Stimulated activated CD4-positive, alpha-beta T cell treated with anti-CD3 and anti-CD28 coated beads, TNF-alpha, amount 100 ng/mL, for 1 hour (primary cell): ENCODE measurements at places on chromosomes 11 and 22.

DNA sequence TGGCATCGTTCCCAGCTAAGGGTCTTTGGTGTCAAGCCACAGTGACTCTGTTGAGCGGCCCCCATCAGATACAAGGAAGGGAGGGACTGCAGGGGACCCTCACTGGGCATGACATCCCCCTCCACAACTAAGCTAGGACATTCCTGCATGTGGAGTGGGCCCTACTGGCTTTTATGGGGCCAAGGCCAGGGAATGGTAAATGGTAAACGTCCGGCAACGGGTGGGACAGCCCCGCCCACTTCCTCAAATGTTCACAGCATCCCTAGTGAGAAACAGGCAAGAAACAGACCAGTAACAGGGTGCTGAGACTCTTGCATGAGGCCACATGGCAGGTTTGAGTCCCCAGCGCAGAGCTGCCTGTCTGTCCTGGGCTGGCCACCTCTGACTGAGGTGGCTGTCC is 4.4 kb downstream of the TMPRSS6 start:
- DNase-seq, result no peak

GRCh38 chr11:88631497-88631896 is 294.0 kb upstream of the CTSC start:
- DNase-seq, result no peak

DNA sequence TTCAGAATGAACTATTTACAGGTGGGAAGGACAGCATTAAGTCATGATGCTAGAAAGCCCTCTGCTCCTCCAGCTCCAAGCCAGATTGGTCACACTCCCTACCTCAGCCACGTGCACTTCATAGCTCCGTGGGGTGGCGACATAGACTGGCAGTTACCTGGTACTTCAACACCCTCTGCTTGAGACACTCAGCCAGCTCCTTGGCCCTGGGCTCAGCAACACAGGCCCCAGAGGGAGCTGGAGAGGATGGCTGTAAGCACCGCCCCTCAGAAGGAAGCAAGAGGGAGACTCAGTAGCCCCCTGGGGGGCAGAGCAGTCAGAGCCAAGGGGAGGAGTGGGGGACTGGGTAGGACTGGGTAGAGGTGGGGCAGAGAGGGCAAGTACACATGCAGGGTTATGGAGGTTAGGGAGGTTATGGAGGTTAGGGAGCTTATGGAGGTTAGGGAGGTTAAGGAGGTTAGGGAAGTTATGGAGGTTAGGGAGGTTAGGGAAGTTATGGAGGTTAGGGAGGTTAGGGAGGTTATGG is 102.1 kb upstream of the BID start:
- DNase-seq, result no peak

GRCh38 chr11:64529559-64530520 is 61.2 kb upstream of the SLC22A12 start:
- no peak for DNase-seq

GRCh38 chr22:25546751-25547150 is 17.7 kb upstream of the GRK3 start:
- no peak for DNase-seq

- no peak for DNase-seq
Observed at GRCh38 chr11:68214173-68215086, 1.3 kb upstream of the KMT5B start.

- DNase-seq, result no peak
Observed at GRCh38 chr11:117908959-117909610, 20.1 kb downstream of the TMPRSS13 start.

DNA sequence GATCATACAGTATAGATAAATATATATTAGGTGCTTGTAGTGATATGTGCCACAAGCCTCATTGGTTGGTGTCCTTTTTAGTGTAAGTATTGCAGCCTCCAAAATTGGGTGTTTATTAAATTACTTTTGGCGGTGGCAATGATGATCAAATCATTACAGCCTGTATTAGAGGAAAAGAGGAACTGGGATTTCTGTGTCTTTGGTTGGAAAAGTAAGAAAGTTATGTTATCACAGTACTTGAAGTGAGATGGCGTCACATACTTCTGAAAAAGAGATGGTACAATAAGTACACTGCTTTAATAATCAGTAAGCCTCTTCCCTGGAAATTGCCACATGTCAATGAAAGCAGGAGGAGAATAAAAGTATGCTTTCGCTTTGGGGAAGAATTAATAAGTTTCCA is 523 bp upstream of the MPZL3 start:
- no peak for DNase-seq

DNA sequence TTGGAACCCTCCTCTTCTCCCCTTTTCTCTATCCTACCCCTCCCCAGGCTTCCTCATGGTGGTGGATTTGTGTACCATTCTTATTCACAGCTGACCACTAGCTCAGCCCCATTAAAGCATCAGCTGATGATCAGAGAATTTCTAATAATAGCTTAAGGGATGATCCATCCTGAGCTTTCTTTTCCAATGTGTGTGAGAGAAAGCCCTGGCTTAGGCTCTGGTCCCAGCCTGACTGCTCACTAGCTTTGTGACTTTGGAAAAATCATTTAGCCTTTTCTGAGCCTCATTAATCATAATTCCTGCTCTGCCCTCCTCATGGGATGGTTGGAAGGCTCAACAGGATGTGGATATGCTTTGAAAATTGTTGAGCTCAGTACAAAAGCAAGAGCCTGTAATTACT is 26.3 kb upstream of the CCDC90B start:
- DNase-seq, result no peak

GRCh38 chr11:119872611-119873310 is 143.8 kb upstream of the NECTIN1 start:
- DNase-seq, result no peak

DNA sequence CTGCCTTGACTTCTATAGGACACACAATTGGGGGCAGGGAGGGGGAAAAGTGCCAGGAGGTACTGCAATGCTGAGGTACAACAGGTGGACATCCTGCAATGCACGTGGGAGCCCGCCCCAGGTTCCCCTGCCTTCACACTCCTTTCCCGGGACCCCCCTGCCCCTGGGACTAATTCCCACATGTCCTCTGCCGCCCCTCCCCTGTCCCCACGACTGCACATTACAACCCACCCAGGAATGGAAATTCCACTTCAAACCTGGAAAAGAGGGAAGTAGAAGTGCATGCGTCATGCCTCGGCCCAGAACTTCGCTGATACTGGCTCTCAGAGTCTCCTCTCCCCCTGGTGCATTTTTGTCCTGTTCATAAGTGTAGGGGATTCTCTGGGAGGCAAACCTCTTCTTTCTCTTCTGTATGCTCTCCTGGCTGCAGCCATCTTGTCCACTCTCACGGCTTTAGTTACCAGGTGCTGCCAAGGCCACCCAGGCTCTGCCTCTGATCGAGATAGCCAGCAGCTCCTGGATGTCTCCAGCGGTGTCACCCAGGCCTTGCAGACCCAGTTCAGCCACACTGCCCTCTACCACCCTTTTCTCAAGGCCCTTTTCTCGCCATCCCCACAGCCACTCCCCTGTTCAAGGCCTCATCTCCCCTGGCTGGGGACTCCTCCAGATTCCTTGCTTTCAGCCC is 43.7 kb downstream of the GDPD5 start:
- no peak for DNase-seq

- DNase-seq, result peak; percentile 20
Observed at GRCh38 chr11:66883016-66883965, 26.4 kb downstream of the LRFN4 start.

DNA sequence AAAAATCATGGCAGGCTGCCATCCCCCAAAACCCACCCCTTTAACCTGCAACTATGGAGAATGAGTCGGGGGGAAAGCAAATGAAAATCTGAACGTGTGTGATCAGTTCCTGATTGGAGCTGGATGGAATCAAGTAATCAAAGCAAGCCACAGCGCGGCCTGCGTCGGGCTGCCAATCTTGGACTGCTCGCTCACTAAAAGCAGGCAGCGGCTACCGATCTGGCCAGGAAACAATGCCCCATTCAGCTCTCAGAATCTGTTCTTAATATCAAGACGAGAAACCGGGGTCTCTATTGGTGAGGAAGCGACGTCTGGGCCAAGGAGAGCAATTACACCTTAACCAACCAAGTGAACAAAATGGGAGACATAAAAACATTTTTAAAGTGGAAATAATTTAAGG is 472.2 kb downstream of the SOX6 start:
- no peak for DNase-seq

DNA sequence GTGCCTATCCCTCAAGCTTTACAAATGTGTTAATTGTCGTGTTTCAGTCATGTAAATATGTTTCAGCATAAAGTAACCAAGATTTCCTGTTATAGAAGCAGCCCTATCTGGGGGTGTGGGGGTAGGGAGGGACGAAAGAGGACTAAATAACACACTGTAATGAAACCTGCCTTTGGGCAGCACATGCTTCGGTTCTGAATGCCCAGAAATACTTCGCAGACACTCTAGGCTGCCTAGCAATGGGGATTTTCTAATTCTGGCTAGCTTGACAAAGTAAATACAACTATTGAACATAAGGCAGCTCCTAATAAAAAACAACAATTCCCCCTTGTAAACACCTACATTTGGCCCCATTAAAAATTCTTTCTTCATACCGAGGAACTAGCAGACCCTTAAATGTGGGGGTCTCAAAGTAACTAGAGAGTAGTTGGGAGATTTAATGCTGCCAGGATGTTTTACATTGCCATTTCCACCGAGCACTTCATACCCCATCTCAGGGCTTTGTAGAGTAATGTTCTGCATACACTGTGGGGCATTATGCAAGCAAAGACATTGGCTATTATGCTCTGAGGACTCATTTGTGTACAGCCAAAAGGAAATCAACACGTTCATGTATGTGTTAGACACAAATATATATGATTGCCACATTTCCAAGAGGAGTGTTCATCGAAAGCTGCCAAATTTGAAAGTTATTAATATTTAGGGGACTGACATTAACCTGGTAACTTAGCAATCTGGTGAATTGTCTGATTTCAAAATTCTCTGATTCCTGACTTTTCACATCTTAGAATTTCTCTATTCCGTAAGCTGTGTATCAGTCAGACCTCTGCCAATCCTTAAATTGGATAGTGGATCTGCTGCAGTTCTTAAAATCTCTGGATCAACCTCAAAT is 42.1 kb downstream of the PAX6 start:
- no peak for DNase-seq
